ENCODE measurements at places on chromosomes 1 and 21. TPM values are rescaled to one million over a fixed set of nuclear protein-coding genes. Genes with fewer than 3 reads are reported as not detected.
A peak's percentile ranks its signal among the peaks of the same experiment; 100 is the strongest.

GRCh38 chr1:150012611-150013010 is 2.1 kb upstream of the OTUD7B start:
- no peak for DNase-seq

GRCh38 chr1:212453156-212453857 is 20.6 kb downstream of the NENF start:
- no peak for DNase-seq

- DNase-seq = no peak
Measured at GRCh38 chr1:45620588-45621500, 3.0 kb downstream of the CCDC17 start.

GRCh38 chr1:44217809-44218410 is 4.6 kb downstream of the DMAP1 start:
- peak; percentile 84 for DNase-seq

DNA sequence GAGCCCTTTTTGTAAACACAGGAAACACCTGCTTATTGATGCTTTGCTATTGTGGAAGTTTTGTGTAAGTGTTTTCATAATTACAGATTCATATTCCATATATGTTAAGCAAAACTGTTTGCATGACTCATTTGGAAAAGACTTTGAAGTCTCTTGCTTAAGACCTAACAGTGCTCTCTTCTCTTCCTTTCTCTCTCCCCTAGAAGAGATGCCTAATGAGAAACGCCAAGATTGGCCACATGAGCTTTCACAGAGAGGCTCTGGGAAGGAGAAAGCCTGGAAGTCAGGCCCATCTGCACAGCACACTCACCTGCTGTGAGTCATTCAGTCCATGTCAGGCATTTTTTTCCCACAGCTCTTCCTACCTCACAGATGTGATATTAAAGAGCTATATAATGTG is 101.6 kb upstream of the PALMD start:
- no peak for DNase-seq

GRCh38 chr21:15552914-15553494 is 176.8 kb upstream of the USP25 start:
- DNase-seq = no peak

FNDC10 gene
- total RNA-seq = 2.0 TPM

SPRR5 gene
- not detected for total RNA-seq

TSSK3 gene
- total RNA-seq = 1.0 TPM

DDR2 gene
- 36.6 TPM for total RNA-seq

OR2G6 gene
- not detected for total RNA-seq

Measured in Right ventricle myocardium superior (tissue), 1 donor.